Left lobe of liver (tissue), 2 donors: ENCODE measurements at places on chromosomes 1 and 21. TPM values are rescaled to one million over a fixed set of nuclear protein-coding genes. Genes with fewer than 3 reads are reported as not detected.

DNA sequence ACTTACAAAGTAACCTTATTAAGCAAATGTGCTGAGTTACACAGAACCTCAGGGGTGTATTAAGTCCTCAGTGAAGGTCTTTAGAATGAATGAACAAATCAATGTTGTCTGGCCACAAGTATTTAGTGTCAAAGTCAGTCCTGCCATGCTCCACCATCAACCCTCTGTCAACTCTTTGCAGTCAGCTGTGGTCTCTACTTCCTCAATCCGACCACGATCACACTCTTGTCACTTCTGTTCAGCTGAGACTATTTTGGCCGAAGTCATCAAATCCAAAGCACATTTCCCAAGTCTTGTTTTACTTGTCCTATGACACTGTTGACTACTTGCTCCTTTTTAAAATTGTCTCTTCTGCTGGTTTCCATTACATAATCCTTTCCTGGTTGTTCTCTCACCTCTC lies 173.5 kb downstream of the ST6GALNAC5 start:
- no peak for DNase-seq

GRCh38 chr1:6602669-6603237 lies at the start of gene KLHL21:
TSS of gene KLHL21 (minus strand) at chr1:6602869. CDS start at chr1:6602817, 52 bp downstream.
- peak; percentile 87 for DNase-seq

DNA sequence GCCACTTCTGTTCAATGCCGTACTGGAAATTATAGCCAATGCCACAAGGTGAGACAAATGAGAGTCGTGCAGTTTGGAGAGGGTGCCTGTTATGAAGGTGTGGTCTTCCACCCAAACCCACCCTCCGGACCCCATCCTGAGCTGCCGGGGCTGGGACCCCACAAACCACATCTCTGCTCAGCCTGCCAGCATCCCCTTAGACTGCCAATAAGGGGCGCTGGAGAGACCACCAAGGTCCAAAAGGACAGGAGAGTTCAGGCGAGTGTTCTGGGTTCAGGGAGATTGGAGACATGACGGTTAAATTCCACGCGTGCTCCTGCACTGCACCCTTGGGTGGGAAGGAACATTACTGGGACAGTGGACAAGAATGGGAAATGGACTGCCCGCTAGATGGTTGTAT lies 48.7 kb upstream of the COL18A1 start:
- no peak for DNase-seq

- DNase-seq: no peak
Observed at GRCh38 chr1:119245881-119246280, 105.4 kb upstream of the WARS2 start.

DNA sequence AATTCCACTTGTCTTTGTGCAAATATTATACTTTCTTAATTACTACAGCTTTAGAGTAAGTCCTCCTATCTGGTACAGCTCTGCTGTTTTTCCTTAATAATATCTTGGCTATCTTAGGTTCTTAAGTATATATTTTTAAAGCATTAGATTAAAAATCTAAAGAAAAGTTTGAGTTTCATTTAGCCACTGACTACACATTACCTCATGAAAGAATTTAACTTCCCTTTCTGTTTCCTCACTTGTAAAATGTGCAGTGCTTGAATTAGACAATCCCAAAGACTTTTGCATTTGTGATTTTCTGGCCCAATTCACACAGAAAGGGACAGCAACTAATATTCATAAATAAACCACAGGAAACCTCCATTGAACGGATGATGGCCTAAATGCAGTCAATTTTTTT lies 126.4 kb upstream of the SAMSN1 start:
- no peak for DNase-seq

- DNase-seq: no peak
Observed at GRCh38 chr1:156154317-156154749, 948 bp downstream of the SEMA4A start.

- no peak for DNase-seq
Observed at GRCh38 chr21:41927727-41928409, 25.9 kb downstream of the C2CD2 start.

- DNase-seq: no peak
Observed at GRCh38 chr1:143611159-143611558, 360.6 kb downstream of the FAM72C start.

DNA sequence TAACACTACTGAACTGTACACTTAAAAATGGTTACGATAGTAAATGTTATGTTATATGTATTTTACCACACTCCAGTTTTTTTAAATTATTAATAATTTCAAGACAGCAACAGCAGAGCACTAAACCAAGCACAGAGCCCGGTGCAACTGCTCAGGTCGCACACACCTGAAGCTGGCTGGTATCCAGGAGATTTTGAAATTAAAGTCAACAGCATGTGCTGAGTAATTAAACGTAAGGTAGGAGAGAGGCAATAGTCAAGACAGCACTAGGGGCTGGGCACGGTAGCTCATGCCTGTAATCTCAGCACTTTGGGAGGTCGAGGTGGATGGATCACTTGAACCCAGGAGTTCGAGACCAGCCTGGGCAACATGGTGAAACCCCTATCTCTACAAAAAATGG lies 35.1 kb upstream of the SLC30A10 start:
- peak; percentile 61 for DNase-seq

GRCh38 chr1:17423781-17424245 lies 15.7 kb downstream of the RCC2 start:
- DNase-seq: no peak

DNA sequence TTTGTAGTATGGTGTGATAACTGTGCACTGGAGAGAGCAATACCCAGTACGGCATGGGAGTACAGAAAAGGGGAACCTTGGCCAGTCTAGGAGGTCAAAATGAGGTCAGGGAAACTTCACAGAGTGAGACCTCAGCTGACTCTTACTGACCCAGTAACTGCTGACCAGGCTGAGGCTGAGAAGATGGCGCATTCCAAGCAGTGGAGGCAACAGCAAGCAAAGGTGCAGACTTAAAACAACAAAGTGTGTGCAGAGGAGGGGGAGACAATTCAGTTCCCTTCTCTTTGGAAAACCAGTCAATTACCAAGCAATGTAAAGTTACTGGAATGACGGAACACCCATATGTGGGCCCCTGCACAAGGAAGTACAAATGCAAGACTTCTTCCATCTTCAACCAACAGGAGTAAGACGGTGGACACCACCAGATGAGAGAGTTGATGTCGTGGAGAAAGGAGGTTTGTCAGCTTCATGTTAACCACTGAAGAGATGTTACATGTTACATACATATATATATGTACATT lies 54.6 kb upstream of the PRDX6 start:
- no peak for DNase-seq

- no peak for DNase-seq
Observed at GRCh38 chr1:3103967-3104677, 35.1 kb downstream of the PRDM16 start.

- no peak for DNase-seq
Observed at GRCh38 chr1:24984800-24985522, 54.9 kb upstream of the RUNX3 start.

DNA sequence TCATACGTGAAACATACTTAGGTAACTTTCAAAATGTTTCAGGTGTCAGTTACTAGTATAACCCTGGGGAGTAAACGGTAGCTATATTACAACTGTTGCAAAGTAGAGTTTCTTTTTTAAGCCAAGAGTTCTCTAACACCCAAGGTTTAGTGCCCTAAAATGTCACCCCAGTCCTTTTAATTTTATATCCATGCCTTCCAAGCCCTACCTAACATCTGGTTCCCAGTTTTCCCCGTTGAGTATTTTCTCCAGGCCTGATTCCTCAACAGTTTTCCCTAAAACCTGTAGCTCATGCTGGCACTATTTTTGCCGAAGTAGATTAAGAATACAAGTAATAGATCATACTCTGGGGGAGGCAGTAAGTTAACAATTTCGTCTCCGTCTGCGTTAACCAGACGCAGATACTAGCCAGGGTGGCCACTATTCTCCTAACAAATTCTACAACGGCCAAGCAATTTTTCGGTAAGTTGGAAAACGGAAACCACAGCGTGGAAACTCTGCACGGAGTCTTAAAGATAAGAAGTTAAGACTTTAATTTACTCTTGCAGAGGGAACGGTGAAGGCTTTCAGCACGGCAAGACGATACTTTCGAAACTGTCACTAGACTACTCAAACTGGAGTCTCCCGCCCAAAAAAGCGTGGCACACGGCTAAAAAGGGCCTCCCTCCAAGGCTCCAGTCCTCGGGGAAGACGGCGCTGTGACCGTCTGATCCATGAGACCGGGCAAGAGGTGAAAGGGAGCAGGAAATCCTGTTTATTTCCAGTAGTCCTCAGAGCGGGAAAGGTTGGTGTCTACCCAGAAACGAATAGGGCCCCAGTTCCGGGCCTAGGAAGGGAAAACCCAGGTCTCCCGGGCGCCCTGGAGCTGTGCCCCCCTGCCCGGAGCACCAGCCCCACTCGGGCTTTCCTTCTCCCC lies 945 bp downstream of the SRSF4 start:
- no peak for DNase-seq

- no peak for DNase-seq
Observed at GRCh38 chr1:6420454-6421042, 829 bp upstream of the HES2 start.

GRCh38 chr1:53327182-53327913 lies 522 bp downstream of the LRP8 start:
- DNase-seq: no peak

- peak; percentile 63 for DNase-seq
Observed at GRCh38 chr21:39313042-39313570, 326 bp downstream of the BRWD1 start.

- DNase-seq: no peak
Observed at GRCh38 chr1:230979952-230980351, 1.1 kb downstream of the ARV1 start.

GRCh38 chr1:11842154-11843041 lies 5.2 kb downstream of the NPPA start:
- peak; percentile 93 for DNase-seq

GRCh38 chr1:22607154-22607553 lies 29.3 kb upstream of the C1QA start:
- no peak for DNase-seq

DNA sequence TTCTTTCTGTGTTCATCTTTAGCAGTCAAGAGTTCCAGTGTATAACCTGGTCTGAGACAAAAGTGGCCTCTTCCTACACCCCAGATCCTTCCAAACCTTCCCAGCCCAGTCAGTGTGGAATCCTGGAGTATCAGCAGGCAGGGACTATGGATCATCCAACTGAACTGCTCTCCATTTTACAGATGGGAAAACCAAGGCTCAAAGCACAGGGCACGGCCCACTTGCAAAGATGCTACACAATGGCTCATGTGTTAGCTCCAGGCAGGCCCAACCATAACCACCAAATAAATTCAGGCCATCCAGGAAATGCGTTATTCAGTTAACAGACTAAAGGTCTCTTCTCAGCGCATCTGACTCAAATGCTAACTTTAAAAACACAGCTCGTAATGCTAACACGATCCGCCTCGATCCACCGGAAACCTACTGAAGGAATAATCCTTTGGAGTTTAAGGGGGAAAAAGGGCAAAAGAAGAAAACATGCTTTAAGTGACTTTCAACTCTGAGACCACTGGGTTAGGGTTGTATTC lies 7.1 kb downstream of the GLIS1 start:
- no peak for DNase-seq

GRCh38 chr1:203101813-203102634 lies 16.2 kb upstream of the MYOG start:
- peak; percentile 80 for DNase-seq

GRCh38 chr21:31030367-31031106 lies 7.7 kb downstream of the KRTAP19-8 start:
- DNase-seq: no peak

GRCh38 chr21:42424914-42425541 lies 21.3 kb downstream of the UBASH3A start:
- DNase-seq: no peak

DNA sequence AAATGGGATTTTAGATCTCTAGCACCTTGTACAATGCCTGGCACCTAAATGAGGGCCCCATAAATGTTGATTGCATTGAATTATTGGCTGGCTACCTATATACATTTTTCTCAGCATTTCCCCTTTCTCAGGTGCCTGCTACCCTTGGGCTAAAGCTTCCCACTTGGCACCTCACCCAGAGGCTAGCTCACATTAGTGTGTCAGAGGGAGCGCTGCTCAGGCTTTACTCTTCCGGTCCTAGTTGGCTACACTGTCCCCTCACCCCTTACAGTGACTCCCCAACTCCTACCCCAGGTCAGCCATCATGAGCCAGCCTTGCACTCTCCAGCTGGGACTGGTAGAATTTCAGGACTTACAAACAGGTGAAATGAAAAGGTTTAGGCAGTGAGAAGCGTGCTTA lies 9.5 kb downstream of the TRAF5 start:
- no peak for DNase-seq

GRCh38 chr1:115092175-115092574 lies 2.9 kb upstream of the TSPAN2 start:
- DNase-seq: no peak

DNA sequence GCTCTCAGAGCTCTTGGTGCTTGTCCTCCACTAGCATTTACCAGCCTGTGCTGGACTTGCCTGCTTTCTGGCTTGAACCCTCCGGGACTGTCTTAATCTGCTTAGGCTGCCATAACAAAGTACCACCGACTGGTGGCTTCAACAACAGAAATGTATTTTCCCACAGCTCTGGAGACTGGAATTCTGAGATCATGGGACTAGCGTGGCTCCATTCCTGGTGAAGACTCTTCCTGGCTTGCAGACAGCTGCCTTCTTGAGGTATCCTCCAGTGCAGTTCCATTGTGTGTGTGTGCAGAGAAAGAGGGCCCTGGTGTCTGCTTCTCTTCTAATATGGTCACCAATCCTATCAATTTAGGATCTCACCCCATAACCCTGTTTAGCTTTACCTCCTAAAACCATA lies 22.0 kb upstream of the RCAN1 start:
- DNase-seq: no peak

The GJA5 gene
- total RNA-seq: 1.1 TPM

The KRTAP21-2 gene
- total RNA-seq: not detected

The RNU1-4 gene
- total RNA-seq: 1,159 TPM

The FAM229A gene
- total RNA-seq: 10.0 TPM

The WNT4 gene
- 0.35 TPM for total RNA-seq

The AADACL4 gene
- not detected for total RNA-seq

The RAD54L gene
- 0.33 TPM for total RNA-seq

The AKT3 gene
- total RNA-seq: 7.5 TPM

The TP73 gene
- 0.08 TPM for total RNA-seq

The GPR37L1 gene
- not detected for total RNA-seq

The PLEKHA6 gene
- total RNA-seq: 28.8 TPM

The LRRC71 gene
- total RNA-seq: not detected

The TAS1R1 gene
- 0.05 TPM for total RNA-seq
